ENCODE measurements at places on chromosomes 6 and 20. TPM values are rescaled to one million over a fixed set of nuclear protein-coding genes. Genes with fewer than 3 reads are reported as not detected.

DNA sequence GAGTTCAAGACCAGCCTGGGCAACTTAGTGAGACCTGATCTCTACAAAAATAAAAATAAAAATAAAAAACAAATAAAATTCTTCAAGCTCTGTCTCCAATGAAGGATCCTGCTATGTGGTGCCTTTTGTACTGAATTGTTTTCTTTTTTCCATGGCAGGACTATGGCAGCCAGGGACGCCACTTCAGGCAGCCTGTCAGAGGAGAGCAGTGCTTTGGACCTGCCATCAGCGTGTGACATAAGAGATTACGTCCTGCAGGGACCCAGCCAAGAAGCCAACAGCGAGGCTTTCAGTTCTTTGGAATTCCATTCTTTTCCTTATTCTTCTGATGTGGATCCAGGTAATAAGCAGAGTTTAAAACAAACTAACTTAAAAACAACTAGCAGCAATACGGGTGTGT is 22.5 kb downstream of the SHLD1 start:
- no peak for DNase-seq

DNA sequence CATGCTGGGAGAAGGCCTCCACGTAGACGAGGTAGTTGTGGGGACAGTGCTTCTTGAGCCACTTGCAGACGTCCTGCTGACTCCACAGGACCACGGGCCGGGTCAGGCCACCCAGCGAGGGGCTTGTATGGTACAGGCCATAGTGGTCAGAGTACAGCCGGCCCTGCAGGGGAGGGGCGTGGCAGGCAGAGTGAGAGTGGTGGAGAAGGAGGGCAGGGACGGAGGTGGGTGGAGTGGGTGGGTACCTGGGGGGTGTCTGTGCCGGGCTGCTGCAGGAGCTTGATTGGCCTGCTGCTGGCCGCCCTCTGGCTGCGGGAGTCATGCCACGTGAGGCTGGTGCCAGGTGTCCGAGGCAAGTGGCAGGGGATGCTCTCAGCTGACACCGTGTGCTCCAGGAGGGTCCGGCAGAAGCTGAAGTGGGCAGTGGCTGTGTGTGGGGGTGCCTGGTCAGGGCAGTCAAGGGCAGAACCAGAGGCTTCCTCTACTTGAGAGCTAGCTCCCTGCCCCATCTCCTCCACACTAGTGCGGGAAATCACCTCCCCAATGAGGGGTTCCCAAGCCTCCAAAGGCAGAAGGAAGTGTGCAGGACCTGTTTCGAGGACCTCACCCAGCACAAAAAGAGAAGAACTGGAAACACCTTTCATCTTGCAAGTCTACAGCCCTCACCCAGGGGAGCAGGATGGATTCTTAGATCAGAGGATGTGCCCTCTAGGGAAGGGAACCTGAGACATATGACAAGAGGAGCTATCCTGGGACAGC is 2.3 kb downstream of the SAMD10 start:
- no peak for DNase-seq

- peak; percentile 43 for DNase-seq
These were observed 104.4 kb downstream of the NCR2 start for GRCh38 chr6:41439524-41440418.

- DNase-seq, result no peak
These were observed 248.8 kb downstream of the SAMD5 start for GRCh38 chr6:147757291-147757690.

GRCh38 chr20:10629946-10630650 is 43.7 kb downstream of the JAG1 start:
- DNase-seq, result no peak

DNA sequence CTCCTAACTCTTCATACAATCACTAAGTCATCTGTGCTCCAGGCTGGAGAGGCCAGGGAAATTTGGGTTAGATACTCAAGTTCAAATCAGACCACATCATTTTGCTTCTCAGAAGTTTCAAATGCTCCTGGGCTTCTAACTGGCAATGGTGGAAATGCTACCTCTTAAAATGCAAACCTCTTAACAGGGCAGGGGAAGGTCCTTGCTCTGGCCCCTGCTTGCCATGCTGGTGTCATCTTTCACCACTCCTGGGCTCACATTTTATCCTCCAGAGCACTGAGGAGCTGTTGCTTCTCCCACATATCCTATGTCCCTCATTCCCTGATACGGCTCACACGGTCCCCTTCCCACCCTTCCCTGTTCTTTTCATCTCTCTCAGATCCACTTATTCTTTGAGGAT is 41.8 kb upstream of the NT5E start:
- DNase-seq, result no peak

DNA sequence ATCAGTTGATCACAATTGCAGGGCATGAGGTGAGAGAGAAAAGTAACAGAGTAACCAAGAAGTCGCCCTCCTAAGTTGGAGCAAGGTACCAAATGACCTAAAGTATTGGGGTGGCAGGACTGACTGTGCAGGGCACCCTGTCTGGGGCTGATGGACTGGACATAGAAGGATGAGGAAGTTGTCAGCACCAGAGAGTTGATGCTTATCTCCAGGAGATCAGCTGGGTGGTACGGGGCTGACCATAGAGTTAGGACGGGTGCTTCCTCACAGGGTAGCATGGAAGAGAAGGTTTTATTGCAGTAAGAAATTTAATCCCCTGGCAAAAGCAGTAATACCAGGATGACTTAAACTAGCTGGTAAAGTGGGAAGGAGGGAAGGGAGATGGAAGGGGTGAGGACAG is 66.7 kb downstream of the TMEM170B start:
- DNase-seq, result no peak

DNA sequence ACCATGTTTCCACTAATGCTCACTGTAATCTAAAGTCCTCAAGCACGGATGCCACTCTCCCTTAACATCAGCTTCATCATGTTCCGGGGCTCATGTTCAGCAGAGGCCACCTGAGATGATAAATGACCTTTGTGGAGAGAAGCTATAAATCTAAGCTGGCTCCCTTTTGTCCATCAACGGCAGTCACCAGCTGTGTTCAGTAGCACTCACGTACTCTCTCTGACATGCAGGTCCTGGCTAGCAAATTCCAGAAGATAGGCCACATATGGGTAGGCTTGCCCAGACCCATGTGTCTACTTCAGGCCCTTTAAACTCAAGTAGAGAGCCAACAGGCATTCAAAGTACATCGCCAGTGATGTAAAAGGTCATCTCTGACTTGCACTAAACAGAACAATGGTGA is 38.6 kb downstream of the MYLK4 start:
- no peak for DNase-seq

DNA sequence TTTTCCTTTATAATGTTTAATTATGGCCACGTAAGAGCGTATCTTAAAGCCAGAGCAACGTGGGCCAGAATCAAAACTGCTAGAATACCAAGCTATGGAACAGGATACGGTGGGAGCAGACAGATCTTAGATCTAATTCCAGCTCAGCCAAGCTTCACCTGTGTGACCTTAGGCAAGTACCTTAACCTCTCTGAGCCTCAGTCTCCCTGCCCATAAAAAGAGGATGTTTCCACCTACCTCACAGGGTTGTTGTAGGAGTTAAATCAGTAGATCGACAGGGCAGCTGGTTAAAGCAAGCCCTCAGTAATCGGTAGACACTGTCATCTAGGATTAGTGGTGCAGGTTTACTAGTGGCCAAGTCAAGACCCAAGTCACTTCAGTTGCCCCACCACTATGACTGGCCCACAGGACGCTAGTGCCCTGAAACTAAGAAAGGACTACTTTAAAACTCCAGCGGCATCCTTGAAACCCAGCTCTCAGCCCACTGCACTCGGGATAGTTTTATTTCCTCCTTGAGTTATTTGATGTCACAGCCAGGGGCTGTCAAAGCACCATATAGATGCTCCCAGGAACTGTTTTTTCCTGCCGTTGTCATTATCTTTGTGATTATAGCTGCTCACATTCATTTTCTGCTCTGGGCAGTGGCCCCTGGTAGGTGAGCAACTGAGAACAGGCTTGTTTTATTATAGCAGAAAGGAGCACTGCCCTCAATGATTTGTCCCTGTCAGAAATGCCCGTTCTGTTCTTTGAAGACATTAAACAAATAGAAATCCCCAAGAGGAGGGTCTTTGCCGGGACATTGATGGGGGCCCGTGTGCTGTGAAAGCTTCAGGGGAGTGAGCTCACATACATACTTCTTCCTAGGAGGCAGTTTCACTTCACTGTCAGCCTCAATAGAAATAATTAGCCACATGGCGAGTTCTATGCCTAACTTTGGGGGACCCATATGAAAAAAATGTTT is 63.1 kb downstream of the ISM1 start:
- no peak for DNase-seq

- DNase-seq, result peak; percentile 64
These were observed 1.2 kb downstream of the TAB2 start for GRCh38 chr6:149318581-149319286.

DNA sequence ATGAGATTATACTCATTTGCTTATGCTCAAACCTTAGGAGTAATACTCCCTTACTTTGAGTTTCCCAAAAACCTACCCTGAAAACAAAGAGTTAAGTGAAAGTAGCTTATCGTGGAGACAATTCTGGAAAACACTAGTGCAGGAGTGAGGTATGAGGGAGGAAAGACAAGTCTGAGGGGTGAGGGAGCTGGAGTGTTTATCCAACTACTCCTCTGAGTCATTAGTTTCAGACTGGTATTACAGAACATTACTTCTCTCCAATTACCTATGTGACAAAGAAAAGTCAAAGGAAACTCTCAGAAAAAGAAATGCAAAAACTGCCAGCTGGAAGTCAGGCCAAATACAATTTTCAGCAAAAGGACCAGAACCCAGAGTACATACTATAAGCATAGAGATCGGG is 171.1 kb upstream of the SPTLC3 start:
- DNase-seq, result no peak

DNA sequence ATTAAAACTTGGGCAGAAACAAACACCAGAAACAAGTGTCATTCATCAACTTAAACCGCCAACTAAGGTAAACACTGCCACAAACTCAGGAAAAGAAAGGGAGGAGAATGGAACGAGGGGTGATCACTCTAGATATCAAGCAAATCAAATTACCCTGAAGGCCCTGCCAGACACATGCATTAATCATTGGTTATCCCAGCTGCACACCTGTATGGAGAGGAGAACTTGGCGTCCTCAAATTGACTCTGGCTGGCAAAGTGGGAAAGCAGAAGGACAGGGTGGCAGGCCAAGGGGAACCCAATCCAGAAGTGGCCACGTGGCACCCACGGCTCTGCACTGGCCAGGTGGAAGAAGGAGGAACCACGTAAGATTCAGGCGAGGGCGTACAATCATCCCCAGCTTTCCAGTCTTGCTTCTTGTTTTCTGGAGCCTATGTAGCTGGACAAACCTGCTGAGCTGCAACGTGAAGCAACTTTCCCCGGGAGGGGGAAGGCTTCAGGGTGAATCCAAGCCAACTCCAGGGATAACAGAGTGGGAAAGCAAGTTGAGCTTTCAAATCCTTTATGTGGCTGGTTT is 156.2 kb upstream of the JARID2 start:
- DNase-seq, result no peak

DNA sequence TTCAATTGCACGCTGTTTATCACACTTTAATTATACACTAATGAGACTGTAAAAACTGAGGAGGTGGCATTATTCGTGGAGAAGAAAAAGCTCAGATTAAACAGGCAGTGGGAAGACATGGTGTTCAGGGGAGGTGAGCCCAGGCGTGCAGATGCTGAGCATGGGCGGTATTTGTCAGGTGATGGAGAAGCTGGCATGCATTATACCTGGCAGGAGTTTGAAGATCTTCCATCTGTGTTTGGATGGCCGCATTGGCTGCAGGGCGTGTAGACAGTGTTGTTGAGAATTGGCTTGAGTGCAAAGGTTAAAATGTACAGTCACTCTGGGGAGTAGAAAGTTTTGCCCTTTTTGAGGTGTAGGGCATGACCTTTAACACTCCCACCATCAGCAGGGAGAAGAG is 213.8 kb downstream of the ERMARD start:
- no peak for DNase-seq

- DNase-seq, result no peak
These were observed 91.3 kb upstream of the AKIRIN2 start for GRCh38 chr6:87793315-87793714.

- peak; percentile 80 for DNase-seq
These were observed 130.6 kb downstream of the BCAS1 start for GRCh38 chr20:53939572-53940359.

DNA sequence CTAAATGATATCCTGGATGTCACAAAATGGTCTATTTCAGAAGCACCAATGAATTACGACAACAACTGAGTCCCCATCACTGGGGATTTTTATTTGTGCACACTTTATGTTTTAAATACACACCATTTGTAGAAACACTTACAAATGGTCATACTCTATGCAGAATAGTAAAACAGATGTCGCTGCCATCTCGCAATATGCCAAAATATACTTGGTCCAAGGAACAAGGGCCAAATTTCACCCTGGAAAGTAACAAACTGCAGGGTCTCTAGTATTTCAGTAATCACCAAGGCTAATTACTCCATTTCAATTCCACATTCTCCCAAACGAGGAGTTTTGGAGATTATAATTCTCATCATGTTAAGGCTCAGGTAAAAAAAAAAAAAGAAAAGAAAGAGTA is 215.2 kb downstream of the LMBRD1 start:
- DNase-seq, result no peak

DNA sequence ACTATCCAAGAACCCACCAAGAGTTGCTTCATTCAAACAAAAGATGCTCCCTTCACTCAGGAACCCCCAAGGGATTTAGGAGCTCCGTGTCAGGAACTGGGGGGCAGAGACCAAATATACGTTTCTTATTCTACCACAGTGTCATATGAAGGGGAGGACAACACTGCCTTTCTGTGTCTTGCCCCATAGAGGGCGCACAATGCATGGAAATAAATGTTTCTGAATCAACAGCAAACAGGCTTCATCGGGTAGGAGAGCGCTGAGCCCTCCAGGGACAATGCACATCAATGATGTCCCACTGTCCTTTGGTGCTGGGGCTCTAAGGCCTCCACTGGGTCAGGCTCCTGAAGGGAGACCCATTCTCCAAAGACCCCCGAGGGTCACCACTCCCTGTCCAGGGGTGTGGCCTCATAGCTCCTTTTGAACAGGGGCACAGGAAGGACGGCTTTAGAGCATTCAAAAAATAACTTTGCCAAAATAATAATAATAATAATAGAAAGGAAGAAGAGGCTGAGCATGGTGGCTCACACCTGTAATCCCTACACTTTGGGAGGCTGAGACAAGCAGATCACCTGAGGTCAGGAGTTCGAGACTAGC is 31.1 kb downstream of the PLG start:
- DNase-seq, result peak; percentile 49

OR2H1 gene
- not detected for total RNA-seq

MCM3 gene
- 190 TPM for total RNA-seq

CGA gene
- total RNA-seq, result not detected

CST5 gene
- total RNA-seq, result not detected

JPH2 gene
- not detected for total RNA-seq

MAFB gene
- not detected for total RNA-seq

IP6K3 gene
- not detected for total RNA-seq

HSPA1B gene
- total RNA-seq, result 47.2 TPM

KIFC1 gene
- 157 TPM for total RNA-seq

All from activated CD4-positive, alpha-beta T cell treated with anti-CD3 and anti-CD28 coated beads, Interleukin-2, amount 10 ng/mL, durations not matched to agents 7 days and 5 days (primary cell).